Brain (organoid and tissue), 16 donors: ENCODE measurements at places on chromosomes 12 and 14. TPM values are rescaled to one million over a fixed set of nuclear protein-coding genes. Genes with fewer than 3 reads are reported as not detected.

DNA sequence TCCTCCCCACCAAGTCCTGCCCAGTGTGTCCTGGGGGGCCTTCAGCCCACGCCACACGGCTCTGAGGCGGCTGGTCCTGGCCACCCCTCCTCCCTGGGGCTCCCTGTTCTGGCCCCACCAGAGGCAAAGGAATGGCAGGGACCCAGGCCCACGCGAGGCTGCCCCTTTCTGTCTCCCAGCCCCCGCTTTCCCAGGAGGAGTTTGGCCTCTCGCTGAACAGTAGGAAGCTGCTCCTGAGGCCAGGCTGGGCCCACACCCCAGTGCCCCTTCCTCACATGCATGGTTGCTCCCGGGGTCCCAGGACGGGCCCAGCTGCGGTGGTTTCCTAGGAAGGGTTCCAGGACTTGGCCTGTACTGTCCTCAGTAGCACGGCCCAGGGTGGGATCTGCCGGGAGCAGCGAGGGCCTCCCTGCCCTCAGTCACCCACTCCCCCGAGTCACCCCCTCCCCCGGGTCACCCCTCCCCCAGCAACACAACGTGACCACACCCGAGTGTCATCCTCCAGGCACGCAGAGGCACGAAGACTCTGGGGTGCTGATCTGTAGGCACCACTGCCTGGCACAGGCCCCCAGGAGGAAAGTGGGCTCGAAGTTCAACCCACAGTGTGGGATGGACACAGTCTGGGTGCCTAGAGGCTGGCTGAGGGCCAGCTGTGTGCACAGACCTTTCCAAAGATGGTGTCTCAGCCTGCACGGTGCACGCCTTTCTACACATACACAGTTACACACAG, 33.0 kb downstream of the LRCOL1 start:
- no peak for DNase-seq

DNA sequence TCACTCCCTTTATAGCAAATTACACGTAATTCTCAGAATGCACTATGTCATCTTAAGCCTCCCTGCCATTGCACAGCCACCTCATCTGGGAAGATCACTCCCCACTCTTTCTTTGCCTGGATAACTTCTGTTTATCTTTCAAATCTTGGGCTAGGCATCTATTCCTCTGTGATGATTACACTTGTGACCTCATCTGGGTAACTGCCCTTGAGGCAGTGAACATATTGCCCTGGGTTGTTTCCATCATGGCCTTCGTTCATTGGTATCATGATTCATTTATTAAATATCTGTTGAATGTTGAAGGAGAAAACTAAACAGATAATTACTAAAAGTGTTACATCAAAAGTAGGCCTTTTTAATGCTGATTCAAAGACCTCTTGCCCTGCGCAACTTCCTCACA, 26.2 kb upstream of the PDE3A start:
- DNase-seq = no peak

- DNase-seq = no peak
These were observed 1.5 kb upstream of the HRK start for GRCh38 chr12:116882742-116883141.

DNA sequence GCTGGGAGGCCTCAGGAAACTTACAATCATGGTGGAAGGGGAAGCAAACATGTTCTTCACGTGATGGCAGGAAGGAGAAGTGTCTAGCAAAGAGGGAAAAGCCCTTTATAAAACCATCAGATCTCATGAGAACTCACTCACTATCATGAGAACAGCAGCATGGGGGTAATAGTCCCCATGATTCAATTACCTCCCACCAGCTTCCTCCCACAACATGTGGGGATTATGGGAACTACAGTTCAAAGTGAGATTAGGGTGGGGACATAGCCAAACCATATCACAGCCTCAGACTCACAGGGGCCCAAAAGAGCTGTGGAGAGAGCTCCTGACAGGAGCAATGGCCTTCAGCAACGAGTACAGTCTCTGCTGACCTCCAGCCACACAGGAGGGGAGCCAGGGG, 151.4 kb downstream of the GXYLT1 start:
- DNase-seq = no peak

CCDC196 gene
- polyA plus RNA-seq = not detected
